Spinal cord (tissue), 10 donors: ENCODE measurements at places on chromosomes 11 and 22.

DNA sequence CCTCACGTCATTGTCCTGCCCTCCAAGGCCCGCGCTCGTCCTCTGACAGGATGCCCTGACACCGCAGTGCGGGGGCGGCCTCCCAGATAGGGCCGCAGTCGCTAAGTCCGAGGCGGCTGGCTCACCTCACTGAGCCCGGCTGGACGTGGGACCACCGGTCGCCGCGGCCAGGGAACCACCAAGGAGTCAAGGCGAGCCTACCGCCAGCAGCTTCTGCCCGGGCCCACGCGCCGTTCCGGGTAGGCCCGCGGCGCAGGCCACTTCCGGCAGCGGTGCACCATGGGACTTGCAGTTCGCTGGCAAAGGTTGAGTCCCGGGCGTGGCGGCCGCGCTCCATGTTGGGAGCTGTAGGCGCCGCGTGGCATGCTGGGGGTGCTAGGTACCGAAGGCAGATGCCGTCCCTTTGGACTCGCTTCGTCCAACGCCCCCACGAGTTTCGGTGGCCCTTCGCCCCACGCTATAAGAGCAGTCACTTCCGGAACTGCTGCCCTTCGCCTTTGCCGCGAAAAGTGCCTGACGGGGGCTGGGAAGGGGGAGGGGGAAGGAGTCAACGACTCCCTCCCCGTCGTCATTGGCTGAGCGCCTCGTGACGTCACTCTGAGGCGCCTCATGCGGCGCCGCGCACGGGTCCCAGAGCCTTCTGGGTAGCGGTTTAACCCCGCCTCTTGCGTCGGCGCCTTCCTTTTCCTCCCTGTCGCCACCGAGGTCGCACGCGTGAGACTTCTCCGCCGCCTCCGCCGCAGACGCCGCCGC is at the start of gene RPLP2:
RPLP2 (plus strand) TSS at position 681 of the 753 bp plus-strand sequence. CDS start 268 bp downstream, outside the sequence.
- no peaks in the 10 kb centered on the region for H3K27me3 ChIP-seq
- peaks cover 42% of the 10 kb centered on the region for H3K4me1 ChIP-seq
- DNase-seq = peak; percentile 98
- peak within 1 kb of the TSS; percentile 98 for H3K27ac ChIP-seq
- peak within 1 kb of the TSS; percentile 95 for H3K4me3 ChIP-seq
- peaks cover 28% of the 10 kb centered on the region for H3K36me3 ChIP-seq

GRCh38 chr11:35412285-35412684 is 7.1 kb downstream of the SLC1A2 start:
- peaks cover 9% of the 10 kb centered on the region for H3K4me1 ChIP-seq
- H3K36me3 ChIP-seq = no peaks in the 10 kb centered on the region
- H3K27ac ChIP-seq = no peak overlapping the region
- no peaks in the 10 kb centered on the region for H3K27me3 ChIP-seq
- DNase-seq = no peak

GRCh38 chr22:39688186-39688785 is 117.7 kb downstream of the CACNA1I start:
- H3K4me3 ChIP-seq = no peak overlapping the region
- peaks cover 35% of the 10 kb centered on the region for H3K4me1 ChIP-seq
- H3K36me3 ChIP-seq = peaks cover 20% of the 10 kb centered on the region
- peaks cover 4% of the 10 kb centered on the region for H3K27me3 ChIP-seq

DNA sequence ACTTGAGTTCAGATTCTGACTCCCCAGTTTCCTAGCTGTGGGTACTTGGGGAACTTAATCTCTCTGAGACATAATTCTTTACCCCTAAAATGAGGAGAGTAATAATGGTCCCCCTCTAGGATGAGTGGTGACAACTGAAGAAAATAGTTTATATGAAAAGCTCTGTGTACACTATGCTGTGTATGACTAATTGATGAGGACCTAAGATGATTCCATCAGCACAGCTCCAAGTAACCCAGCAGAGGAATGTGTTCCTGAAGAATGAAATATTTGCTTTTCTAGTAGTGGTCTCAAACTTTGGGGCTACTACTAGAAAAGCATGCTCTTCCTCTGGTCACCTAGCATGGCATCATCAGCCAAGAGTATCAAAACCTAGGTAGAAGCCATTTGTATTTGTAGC is 217.3 kb upstream of the NARS2 start:
- H3K27ac ChIP-seq = no peak overlapping the region
- peaks cover 20% of the 10 kb centered on the region for H3K36me3 ChIP-seq
- DNase-seq = no peak

- no peak for DNase-seq
- no peaks in the 10 kb centered on the region for H3K36me3 ChIP-seq
- H3K27me3 ChIP-seq = no peaks in the 10 kb centered on the region
- no peak overlapping the region for H3K4me3 ChIP-seq
- peaks cover 89% of the 10 kb centered on the region for H3K4me1 ChIP-seq
Measured at GRCh38 chr11:8083871-8084281, 2.9 kb downstream of the TUB start.

GRCh38 chr11:69644071-69644961 is 3.4 kb downstream of the CCND1 start:
- H3K27ac ChIP-seq = peak overlapping the region; percentile 15
- H3K36me3 ChIP-seq = peaks cover 50% of the 10 kb centered on the region
- H3K4me1 ChIP-seq = peaks cover 80% of the 10 kb centered on the region
- DNase-seq = peak; percentile 80
- peaks cover 57% of the 10 kb centered on the region for H3K27me3 ChIP-seq

DNA sequence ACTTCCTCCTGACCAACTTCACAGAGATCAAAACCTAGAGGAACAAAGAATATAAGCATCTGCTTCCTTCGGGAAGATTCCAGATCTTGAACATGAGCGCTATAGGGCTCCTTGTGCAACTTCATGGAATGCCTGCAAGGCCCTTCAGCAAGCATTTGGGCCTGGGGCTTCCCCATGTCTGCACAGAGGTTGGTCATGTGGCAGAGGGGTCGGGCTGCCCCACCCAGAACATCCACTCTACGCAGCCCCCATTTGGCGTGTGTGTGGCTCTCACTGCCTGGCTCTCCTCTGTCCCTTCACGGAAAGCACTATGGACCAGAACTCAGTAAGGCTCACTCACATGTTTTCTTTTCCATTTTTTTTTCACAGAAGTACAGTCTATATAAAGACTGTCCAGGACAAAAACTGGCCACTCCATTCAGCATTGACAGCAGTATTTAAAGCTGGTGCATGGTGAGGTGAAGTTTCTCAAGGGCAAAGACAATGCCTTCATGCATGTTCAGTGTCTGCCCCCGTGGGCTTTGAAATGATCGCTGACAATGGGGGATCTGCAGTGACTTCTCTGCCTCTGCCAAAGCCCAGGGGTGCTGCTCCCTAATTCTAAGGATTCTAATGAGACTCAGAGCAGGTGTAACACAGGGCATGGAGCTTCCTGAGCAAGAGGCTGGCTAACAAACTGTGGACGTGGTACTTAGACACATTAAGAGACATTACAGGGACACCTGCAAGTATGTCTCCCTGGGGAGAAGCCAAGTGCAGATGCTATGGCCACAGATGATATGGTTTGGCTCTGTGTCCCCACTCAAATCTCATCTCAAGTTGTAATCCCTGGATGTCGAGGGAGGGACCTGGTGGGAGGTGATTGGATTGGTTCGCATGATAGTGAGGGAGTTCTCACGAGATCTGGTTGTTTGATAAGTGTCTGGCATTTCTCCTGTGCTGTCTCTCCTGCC is 66.5 kb upstream of the PITPNB start:
- peaks cover 68% of the 10 kb centered on the region for H3K36me3 ChIP-seq
- H3K27ac ChIP-seq = no peak overlapping the region
- H3K27me3 ChIP-seq = no peaks in the 10 kb centered on the region
- H3K4me1 ChIP-seq = no peaks in the 10 kb centered on the region
- no peak overlapping the region for H3K4me3 ChIP-seq

GRCh38 chr11:2528301-2529050 is 83.7 kb downstream of the KCNQ1 start:
- DNase-seq = no peak
- no peak overlapping the region for H3K4me3 ChIP-seq
- peaks cover 43% of the 10 kb centered on the region for H3K4me1 ChIP-seq
- H3K27ac ChIP-seq = no peak overlapping the region

DNA sequence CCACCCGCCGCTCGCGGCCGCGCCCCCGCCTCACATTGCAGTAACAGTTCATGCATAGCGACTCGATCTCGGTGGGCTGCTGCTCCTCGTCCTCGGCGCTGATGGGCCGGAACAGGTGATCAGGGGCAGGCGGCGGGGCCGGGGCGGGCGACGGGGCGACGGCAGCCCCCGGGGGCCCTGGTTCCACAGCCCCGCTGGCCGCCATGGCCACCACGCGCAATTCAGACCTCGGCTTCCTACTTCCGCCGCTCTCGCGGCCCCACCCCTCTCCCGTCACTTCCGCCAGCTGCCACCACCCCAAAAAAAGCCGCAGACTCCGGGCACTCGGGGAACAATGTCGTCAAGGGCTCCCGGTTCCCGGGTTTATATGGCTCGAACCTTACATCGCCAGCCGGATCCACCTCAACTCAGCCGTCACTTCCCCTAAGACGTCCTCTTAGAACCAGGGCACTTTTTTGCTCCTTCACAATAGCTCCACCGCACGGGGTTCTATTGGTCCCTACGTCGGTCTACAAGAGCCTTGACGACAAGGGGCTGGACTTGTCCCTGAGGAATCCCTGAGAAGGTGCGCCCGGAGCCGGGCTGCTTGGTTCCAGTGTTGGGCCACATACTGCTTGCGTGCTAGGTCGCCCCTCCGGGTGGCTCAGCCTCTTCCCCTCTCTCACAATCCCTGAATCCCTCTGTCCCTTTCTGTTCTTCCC is at the start of gene ZPR1:
ZPR1 (minus strand) TSS at position 238 of the 701 bp plus-strand sequence; CDS start at position 205, 33 bp downstream.
- peak within 1 kb of the TSS; percentile 86 for H3K4me3 ChIP-seq
- H3K36me3 ChIP-seq = peaks cover 26% of the 10 kb centered on the region
- peak; percentile 94 for DNase-seq
- peaks cover 28% of the 10 kb centered on the region for H3K4me1 ChIP-seq
- H3K27ac ChIP-seq = peak within 1 kb of the TSS; percentile 81

DNA sequence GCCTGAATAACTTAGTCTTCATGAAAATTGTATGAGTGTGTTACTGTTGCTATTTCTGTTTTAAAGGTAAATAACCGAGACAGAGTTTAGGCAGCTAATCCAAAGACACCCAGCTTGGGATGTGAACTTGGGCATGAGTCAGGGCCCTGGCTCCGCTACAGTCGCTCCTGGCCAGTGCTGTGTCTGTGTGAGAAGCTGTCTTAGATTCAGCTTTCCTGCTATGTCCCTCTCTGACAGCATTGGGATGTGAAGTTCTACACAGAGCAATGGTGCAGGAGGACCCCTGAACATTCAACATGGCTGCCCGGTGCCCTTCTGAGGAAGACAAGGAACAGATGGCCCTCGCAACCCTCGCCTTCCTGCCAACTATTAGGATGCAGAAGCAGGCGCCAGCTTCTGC is 49.4 kb downstream of the GALNT18 start:
- no peaks in the 10 kb centered on the region for H3K27me3 ChIP-seq
- H3K4me1 ChIP-seq = peaks cover 17% of the 10 kb centered on the region
- H3K27ac ChIP-seq = no peak overlapping the region
- no peak for DNase-seq
- H3K36me3 ChIP-seq = no peaks in the 10 kb centered on the region

- H3K36me3 ChIP-seq = no peaks in the 10 kb centered on the region
- H3K27me3 ChIP-seq = no peaks in the 10 kb centered on the region
- peak overlapping the region; percentile 63 for H3K27ac ChIP-seq
- H3K4me3 ChIP-seq = no peak overlapping the region
- H3K4me1 ChIP-seq = peaks cover 52% of the 10 kb centered on the region
Measured at GRCh38 chr11:125287491-125288210, 123.1 kb downstream of the PKNOX2 start.

GRCh38 chr11:67449116-67449844 is 3.2 kb downstream of the GPR152 start:
- H3K27ac ChIP-seq = no peak overlapping the region
- H3K4me1 ChIP-seq = peaks cover 15% of the 10 kb centered on the region
- H3K27me3 ChIP-seq = no peaks in the 10 kb centered on the region
- H3K36me3 ChIP-seq = no peaks in the 10 kb centered on the region
- H3K4me3 ChIP-seq = no peak overlapping the region

DNA sequence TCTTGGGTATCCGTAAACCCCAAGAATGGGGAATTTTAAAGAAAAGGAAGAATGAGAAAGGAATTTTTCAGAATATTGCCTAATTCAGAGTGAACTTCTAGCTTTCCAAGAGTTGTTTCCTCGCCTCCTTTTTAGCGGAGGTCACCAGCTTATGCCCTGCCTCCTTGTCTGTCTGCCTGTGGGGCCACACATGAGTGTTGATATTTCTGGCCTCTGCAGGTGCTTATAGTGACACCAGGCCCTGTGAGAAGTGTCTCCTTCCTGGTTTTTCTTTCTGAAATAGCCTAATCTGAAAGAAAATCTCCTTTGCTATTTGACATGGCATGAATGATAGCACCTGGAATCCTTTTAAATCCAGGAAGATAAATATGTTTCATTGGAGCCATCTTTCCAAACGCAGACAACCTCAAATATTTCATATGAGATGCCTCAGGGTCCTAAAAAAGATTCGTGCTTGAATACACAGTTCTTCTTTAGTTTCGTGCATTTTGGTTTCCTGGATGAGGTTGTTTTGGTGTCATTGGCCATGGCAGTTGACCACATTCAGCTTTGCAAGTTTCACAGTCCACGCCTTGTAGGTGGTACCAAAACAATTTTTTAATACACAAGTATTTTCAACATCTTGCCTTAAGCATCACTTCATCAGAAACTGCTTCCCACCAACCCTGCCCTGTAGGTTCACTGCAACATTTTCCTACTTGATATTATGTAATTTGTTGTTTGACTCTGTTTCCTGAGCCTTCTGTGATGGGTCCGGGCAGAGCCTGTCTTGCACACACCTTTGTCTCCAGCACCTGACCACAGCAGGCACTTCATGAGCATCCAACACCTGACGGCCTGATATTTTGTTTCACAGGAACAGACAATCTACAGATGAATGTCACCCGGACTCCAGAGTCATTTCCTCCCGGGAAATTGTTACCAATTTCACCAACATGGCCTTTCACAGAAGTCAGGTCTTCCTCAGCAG is 159.4 kb downstream of the C11orf91 start:
- H3K27me3 ChIP-seq = no peaks in the 10 kb centered on the region
- H3K27ac ChIP-seq = no peak overlapping the region
- H3K36me3 ChIP-seq = peaks cover 18% of the 10 kb centered on the region
- H3K4me1 ChIP-seq = no peaks in the 10 kb centered on the region
- H3K4me3 ChIP-seq = no peak overlapping the region
